Glomerular endothelial cell (primary cell): ENCODE measurements at places on chromosomes 3 and 15.

DNA sequence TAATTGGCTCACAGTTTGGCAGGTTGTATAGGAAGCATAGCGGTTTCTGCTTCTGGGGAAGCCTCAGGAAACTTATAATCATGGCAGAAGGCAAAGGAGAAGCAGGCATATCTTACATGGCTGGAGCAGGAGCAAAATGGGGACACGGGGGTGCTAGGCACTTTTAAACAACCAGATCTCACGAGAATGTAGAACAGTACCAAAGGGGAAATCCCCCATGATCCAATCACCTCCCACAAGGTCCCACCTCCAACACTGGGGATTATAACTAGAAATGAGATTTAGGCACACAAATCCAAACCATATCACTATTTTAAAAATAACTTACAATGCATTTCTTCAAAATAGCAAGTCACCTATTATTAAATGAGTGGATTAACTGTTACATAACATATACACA, 47.1 kb upstream of the ANKRD28 start:
- DNase-seq = no peak

- no peak for DNase-seq
Measured at GRCh38 chr15:72515591-72516389, 41.7 kb downstream of the ARIH1 start.

- DNase-seq = no peak
Measured at GRCh38 chr3:127547761-127548605, 42.5 kb downstream of the TPRA1 start.

DNA sequence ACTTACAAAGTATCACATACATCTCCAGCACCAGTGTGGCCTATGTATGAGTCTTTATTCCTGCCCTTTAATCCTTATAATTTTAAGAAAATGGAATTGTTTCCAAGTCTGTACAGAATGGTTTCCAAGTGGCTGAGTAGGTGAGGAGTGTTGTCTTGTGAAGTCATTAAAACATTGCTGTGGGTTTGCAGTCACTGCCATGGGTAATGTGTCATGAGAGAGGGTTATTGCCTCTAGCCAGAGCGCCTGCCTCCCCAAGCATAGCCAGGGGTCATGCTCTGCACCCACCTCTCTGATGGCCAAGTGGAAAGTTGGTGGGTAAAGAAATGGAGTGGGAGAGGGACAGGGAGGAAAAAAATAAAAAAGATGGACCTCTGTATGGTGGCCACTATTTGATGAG, 25.3 kb downstream of the TRAK1 start:
- DNase-seq = no peak

DNA sequence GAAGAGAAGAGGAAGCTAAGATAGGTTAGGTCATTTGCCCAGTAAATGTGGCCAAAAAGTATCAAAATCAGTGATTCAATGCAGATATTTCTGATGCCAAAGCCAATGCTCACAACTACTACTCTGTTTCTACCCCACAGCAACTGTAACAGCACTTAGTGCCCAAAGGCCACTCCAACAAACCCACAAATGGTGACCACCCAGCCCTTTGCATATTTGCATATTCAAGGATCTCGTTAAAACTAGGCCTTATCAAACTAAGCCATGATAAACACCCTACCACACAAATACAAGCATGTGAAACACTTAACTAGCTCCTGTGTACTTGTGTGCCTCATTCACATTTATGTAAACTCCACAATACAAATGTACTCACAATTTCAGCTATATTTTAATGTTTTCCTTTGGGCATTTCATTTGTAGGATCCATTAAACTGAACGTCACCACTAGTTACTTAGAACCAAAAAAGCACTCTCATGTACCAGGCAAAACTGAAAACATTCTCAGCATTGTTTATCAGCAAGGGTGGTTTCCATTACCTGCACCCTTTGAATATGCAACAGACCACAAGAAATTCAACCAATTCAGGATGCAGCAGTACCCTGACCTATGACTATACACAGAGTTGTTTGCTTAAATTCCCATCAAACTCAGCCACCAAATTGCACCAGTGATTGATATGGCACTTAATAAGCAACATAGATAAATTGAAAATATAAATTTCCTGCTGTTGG, 111.2 kb upstream of the STT3B start:
- no peak for DNase-seq

DNA sequence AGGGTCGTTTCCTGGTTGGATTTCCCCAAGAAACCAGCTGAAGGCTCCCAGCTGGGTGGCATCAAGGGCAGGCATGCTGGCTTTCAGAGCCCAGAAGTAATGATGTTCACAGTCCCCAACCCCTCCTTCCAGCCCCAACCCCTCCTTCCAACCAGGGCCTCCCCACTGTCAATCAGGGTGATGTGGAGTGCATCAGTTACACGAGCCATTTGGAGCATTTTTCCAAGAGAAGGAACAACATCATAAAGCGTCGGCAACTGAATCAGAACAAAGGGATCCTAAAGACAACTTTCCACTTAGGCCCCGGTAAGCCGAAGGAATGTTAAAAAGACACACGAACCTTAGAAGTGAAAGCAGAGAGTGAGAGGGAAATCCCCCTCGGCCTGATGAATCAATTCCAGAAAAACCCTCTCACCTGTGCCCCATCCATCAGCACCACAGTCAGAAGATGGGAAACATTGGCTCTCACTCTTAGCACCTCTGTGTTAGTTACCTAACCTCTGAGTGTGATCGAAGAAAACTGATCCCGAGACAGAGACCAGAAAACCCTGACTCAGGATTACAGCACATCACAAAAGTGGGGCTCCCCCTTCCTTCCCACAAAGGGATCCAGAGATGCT, 101.2 kb upstream of the WNT5A start:
- no peak for DNase-seq

GRCh38 chr3:116050311-116050915, 394.9 kb downstream of the LSAMP start:
- DNase-seq = no peak

DNA sequence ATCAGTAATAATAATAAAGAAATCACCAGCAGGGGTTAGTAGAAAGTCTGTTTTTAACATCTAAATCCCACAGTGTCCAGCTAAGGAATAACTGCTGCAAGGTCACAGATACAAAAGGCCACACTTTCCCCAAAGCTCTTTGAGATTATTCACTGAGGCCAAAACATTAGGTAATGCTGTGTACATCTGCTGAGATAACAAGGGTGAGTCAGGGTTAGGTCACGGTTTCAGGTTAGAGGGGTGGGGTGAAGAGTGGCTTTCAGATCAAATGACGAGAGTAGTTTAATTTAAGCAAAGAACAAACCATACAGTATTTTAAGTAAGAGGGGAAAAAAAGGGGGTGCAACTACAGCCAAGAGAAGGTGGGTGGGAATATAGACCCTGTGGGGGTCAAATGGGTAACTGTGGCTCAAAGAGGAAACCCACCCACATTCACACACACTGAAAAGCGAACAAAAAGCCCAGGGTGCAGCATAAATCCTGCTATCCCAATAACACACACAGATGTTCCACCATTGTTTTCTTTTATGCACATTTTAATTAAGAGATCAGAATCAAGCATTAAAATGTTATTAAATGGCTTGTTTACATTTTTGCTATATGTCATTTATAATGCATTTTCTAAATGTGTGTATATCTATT, 412.9 kb downstream of the TIGIT start:
- DNase-seq = no peak

DNA sequence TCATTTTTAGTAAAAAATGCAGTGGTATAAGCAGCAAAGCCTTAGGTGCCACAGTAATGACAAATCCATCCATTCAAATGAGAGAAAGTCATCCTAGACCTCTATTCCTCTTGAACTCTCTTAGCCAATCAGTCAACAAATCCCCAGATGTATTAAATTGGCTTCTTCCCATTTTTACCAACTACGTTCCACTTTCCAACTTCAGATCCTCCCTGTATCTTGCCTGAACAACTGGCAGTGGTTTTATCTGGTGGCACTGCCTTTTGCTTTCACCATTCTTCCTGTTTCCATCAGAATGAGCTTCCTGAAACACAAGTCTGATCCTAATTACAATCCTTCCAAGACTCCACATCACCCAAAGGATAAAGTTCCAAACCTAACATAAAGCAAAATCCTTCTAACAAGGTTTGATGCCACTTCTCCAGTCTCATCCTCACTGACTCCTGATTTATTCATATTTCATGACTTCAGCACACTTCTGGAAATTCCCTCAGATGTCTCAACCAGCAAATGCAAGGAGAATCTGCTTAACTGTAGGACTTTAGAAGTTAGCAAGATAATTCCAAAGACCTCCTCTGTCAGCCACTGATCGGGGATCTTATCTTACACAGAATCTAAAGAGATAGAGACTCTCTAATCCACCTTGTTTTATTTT, 69.8 kb upstream of the SLC4A7 start:
- no peak for DNase-seq

DNA sequence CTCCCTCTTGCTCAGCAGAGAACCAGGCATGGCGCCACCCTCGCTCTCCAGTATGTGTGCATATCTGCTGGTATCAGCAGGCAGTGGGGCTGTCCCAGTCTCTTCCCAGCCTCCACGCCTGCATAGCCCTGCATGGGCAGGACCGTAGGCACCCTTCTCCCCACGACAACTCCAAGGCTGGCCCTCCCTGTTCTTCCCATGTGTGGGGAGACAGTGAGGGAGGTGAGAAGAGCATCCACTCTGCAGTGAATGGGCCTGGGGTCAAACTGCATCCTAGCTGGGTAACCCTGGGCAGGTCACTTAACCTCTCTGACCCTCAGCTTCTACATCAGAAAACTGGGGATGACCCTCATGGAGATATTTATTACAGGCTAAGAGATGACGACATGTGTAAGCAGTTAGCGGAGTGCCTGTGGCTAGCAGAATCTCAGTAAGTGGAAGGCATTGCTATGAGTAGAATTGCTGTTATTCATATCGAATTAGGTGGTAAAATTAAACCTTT, 13.3 kb upstream of the SSUH2 start:
- no peak for DNase-seq

DNA sequence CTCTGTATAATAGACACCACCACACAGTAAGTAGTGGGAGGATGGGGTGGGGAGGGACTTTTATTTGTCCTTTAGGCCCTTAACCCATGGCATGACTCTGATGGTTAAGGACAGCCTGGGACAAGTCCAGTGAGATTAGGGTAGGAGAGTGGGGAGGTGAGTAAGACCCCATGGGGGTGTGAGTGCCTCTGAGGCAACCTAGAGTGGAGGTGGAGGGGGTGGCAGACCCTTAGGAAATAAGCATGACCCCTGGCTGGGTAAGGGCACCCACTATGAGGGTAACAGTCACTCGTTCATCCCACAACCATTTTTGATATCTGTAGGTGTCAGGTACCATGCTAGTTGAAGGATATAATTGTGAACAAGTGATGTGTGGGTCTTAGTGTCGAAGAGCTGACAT, 21.0 kb upstream of the PSTPIP1 start:
- DNase-seq = no peak

GRCh38 chr15:92502930-92503857, 109.5 kb downstream of the ST8SIA2 start:
- DNase-seq = no peak
